Activated T-cell treated with anti-CD3 and anti-CD28 coated beads, Interleukin-2, amount 50 U/mL, for 72 hours (primary cell): ENCODE measurements at places on chromosomes 2 and 18.
A peak's percentile ranks its signal among the peaks of the same experiment; 100 is the strongest.

DNA sequence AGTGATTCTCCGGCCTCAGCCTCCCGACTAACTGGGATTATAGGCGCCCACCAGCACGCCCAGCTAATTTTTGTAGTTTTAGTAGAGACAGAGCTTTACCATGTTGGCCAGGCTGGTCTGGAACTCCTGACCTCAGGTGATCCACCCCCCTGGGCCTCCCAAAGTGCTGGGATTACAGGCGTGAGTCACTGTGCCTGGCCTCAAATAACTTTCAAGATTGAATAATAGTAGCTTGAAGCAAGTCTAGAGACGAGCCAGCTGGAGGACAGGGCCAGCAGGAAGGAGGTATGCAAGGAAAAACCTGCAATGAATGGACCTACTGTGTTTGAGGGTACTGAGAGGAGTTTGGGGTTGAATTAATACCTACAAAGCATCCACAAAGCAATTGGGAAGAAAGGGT is 87.5 kb downstream of the MSH2 start:
- DNase-seq, result no peak

- no peak for DNase-seq
Measured at GRCh38 chr2:33784488-33784887, 185.4 kb upstream of the FAM98A start.

DNA sequence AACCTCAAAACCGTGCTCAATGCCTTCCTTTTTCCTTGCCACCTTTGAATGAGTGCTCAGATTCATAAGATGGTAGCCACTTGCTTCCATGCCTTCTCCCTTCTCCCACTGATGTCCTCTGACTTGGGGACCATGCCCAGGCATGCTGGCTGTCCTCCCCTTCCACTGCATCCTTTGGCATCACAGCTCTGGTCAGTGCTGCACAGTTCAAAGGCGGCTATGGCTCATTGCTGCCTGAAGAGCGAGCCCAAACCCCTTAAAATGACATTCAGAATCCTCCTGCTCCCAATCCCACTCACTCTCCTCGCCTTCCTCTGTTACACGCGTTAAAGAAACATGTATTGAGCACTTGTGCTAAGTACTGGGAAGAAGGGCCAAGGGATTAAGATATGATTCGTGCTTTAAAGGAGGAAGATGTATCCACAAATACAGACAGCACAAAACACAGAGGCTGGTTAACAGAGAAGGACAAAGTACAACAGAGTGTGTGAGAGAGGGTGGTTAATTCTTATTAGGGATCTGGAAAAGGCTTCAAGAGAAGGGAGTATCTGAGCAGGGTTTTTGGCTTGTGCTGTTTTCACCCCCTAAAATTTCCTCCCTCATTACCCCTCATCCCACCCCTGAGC is 81.8 kb downstream of the CERKL start:
- DNase-seq, result no peak

- DNase-seq, result no peak
Measured at GRCh38 chr2:25598911-25599310, 74.5 kb downstream of the DTNB start.

DNA sequence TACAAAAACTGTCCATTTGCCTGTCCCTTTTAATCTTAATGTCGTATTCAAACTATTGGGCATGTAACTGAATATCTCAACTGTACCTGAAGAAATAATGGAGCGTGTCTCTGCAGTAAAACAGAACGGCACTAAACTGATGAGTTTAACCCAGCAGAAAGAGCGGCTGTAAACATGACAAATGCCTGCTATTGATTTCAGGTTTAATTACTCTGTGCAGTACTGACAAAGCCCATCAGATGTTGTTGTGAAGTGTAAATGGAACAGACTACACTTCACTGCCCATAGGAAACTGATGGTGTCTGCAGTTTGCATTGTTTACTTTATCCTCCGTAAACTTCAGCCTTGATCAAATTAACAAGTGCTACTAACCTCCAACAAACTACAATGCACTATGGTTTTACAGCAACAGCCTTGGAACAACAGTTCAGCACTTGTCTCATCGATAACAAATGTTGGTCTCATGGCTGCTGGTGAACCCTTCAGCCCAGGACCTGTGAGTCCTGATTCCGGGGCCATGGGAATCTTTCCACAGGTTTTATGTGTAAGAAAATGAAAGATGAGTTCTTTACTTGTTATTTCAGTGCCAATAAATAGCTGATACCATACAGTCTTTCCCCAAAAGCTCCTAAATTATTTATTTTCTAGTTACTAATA is 316.5 kb downstream of the CCDC178 start:
- no peak for DNase-seq

- peak; percentile 7 for DNase-seq
Measured at GRCh38 chr2:189506514-189506976, 65.3 kb downstream of the WDR75 start.

- DNase-seq, result no peak
Measured at GRCh38 chr18:57780318-57780705, 22.8 kb downstream of the ATP8B1 start.

DNA sequence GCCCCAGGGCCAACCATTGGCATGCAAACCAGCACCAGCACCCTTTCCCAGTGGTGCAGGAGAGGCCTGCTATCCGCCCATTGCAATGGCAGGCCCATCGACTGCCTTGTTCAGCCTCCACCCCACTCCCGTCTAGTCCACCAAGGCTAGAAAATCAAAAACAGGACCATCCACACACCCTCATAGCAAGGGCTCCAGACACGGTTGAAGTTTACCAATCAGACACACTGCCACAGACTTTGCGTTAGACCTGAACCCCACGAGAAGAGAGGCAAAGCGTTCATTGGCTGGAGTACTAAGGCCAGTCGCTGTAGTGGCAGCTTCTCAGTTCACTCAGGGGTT is 95.3 kb upstream of the TEX51 start:
- DNase-seq, result no peak

- no peak for DNase-seq
Measured at GRCh38 chr2:237744270-237744612, 54.3 kb upstream of the RBM44 start.

GRCh38 chr2:241225545-241225944 is 37.1 kb downstream of the ANO7 start:
- no peak for DNase-seq

DNA sequence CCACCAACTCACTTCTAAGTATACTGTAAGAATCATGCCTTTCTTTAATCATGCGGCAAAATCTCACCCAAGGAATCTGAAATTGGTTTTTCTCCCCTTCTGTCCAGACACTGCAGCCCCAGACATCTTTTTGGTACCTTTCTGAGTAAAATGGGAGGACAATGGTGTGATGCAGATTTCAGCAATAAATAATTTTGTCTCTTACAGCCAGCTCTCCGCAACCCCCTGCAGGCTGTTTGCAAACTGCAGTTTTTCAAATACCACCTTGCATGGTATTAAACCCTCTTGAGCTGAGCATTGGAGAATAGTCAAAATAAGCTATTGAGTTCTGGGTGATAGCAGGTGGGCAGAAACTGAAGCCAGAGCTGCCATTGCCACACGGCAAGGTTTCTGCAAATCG is 32.2 kb downstream of the GPR39 start:
- DNase-seq, result no peak
